Gastroesophageal sphincter (tissue), 4 donors: ENCODE measurements at places on chromosomes 7 and 10. TPM values are rescaled to one million over a fixed set of nuclear protein-coding genes. Genes with fewer than 3 reads are reported as not detected.

The DEPP1 gene
- 52.9 TPM for total RNA-seq

The NKX1-2 gene
- not detected for total RNA-seq

The CAV2 gene
- total RNA-seq, result 188 TPM

The AKR1C8 gene
- not detected for total RNA-seq

The RNF148 gene
- 0.69 TPM for total RNA-seq

The HSPA12A gene
- 17.3 TPM for total RNA-seq
